Putamen (tissue), 1 donor: ENCODE measurements at places on chromosomes 1 and 21.

- DNase-seq, result no peak
Observed at GRCh38 chr1:91054780-91055481, 33.1 kb upstream of the ZNF644 start.

DNA sequence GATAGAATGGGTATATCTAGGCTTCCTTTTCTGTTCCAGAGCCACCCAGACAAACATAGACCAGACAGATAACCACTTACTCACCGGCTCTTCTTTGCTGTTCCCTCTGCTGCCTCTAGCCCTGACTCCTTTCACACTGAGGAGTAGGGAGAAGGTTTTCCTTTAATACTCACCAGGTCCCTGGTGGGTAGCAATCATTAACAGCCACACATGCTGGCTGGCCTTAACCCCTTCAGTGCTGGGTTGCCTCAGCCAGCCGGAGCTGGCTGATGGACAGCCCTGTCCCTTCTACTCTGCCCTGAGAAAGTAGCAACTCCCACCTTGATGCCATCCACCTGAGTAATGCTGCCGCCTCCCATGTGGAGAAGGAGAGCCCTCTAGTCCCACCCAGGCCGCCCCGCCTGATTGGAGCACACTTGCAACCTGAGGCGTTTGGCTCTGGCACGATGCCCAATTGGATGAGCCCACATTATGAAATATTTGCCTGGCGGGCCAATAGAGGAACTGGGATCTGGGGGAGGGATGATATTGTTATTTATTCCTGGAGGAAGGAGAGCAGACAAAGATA lies 71.6 kb downstream of the PLEKHA6 start:
- no peak for DNase-seq

GRCh38 chr1:218510153-218510772 lies 165.1 kb downstream of the TGFB2 start:
- no peak for DNase-seq

GRCh38 chr1:34970220-34970735 lies 14.9 kb downstream of the TMEM35B start:
- DNase-seq, result no peak

- DNase-seq, result no peak
Observed at GRCh38 chr1:27455139-27455811, 34.7 kb downstream of the WASF2 start.

DNA sequence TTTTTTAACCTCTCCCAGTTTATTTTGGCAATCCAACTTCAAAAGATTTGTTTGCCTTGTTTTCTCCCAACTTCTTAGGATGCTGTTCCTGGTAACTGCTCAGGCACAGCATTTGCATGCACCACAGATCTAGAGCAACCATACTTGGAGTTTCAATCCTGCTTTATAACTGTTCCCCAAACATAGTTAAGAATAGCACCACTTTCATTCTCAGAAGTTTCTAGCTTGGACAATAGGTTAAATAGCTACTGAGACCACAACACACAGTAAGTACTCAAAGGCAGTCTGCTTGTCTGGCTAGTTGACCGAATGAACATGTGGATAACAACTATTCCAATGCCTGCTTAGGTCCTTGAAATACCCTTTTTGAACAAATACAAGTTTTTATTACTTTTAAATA lies 76.8 kb downstream of the FOXJ3 start:
- DNase-seq, result peak; percentile 6

- DNase-seq, result no peak
Observed at GRCh38 chr1:5551274-5551975, 440.8 kb downstream of the NPHP4 start.

DNA sequence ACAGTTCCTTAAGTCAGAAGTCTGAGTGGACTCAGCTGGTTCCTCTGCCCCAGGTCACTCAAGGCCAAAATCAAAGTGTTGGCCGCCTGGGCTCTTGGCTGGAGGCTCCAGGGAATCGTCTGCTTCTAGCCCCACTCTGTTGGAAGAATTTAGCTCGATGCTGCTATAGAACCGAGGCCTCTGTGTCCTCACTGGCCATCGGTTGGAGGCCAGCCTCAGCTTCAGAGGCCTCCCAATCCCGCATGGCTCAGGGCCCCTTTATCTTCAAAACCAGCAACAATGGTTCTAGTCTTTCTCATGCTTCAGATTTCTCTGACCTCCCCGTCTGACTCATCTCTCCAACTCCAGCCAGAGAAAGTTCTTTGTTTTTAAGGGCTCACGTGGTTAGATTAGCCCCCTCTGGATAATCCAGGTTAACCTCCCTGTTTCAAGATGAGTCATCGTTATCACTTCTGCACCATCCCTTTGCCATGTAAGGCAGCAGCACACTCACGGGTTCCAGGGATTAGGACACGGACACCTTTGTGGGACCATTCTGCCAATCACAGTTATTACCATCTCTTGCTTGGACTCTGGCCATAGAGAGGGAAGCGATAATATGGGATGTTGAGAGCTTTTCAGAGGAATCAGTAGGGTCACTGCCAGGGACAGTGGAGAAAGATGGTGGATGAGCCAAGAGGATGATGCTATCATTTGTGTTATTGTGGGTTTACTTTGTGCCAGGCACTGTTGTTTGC lies 13.6 kb downstream of the FHAD1 start:
- no peak for DNase-seq

DNA sequence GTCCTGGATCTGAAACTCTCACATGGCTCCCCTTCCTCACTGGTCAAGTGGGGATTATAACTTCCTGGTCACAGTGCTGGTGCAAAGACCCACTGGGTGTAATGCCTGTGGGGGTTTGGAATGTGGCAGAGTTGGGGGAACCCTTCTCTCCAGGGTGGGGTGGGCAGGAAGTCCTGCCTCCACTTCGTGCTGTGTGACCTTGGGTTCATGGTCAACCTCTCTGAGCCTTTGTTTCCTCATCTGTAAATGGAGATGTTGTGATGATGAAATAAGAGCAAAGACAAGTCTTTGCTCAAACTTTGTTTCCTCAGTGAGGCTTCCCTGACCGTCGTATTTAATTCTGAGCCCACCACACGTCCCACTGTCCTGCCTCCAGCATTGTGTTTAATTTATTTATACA lies 564.7 kb downstream of the PTPRU start:
- DNase-seq, result no peak

GRCh38 chr1:146032631-146033219 lies 11.2 kb upstream of the HJV start:
- peak; percentile 51 for DNase-seq
